ENCODE measurements at places on chromosomes 12 and 14.

GRCh38 chr12:2557597-2557996 is 237.2 kb upstream of the FKBP4 start:
- DNase-seq, result no peak

GRCh38 chr14:99035268-99035667 is 236.7 kb downstream of the BCL11B start:
- DNase-seq, result no peak

DNA sequence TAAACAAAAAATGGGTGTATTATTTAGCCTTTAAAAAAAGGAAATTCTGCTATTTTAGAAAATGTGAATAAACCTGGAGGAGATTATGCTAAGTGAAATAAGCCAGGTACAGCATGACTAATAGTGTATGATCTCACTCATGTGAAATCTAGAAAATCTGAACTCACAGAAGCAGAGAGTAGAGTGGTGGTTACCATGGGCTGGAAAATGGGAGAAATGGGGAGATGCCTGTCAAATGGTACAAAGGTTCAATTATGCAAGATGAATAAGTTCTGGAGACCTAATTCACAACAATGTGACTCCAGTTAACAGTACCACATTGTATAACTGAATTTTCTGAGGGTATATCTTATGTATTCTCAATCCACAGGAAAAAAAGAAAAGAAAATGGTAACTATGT is 17.4 kb upstream of the LEMD3 start:
- DNase-seq, result no peak

GRCh38 chr14:46717211-46717610 is 65.6 kb upstream of the RPL10L start:
- no peak for DNase-seq

- no peak for DNase-seq
Measured at GRCh38 chr12:92560713-92561542, 141.9 kb upstream of the PLEKHG7 start.

DNA sequence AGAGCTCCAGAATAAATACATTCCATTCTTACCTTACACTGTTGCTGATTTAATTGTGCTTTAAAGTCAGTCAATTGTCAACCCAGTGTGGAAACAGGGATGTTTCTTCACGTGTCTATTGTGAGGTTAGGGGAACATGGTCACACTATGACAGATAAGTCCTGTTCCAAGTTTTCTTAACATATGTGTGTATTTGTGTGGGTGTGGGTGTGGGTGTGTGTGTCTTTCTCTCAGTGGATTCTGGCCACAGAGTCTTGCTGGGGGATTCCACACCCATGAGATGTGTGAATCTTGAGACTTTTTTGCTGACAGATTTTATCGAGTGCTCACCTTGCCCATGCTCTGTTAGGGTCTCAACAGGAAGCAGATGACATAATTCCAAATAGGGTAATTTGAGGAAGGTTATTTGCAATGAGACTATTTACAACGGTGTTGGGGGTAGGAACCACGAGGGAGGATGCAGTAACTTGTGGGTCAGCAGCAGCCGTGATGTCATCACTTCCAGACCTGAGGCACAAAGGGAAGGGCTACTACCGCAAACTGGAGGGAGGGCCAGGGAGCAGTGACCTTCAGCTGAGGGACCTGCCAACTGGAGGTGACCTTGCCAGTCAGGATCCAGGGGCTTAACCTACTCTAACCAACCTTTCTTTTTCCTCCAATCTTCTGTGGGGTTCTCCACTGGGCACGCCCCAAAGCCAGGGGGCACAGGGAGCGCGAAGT is 1.9 kb upstream of the VRK1 start:
- no peak for DNase-seq
